Activated T-helper 1 cell treated with anti-CD3 and anti-CD28 coated beads, Interleukin-12 subunit alpha, Interleukin-12 subunit beta, Interleukin-2, Interleukin-4 antibody, amounts not matched to agents 30 ng/mL and 10 ng/mL and 1 ng/mL, durations not matched to agents 14 hours and 24 hours and 36 hours (primary cell): ENCODE measurements at places on chromosomes 1 and 21. TPM values are rescaled to one million over a fixed set of nuclear protein-coding genes. Genes with fewer than 3 reads are reported as not detected.

ASCL5 gene
- total RNA-seq = not detected in 2 replicates

SV2A gene
- 17.3 and 18.6 TPM in 2 replicates for total RNA-seq

SLC44A5 gene
- not detected in 2 replicates for total RNA-seq

GRCh38 chr1:204409123-204409522 is 2.5 kb downstream of the PPP1R15B start:
- peak overlapping the region; percentile 99 for H3K4me3 ChIP-seq
- DNase-seq = no peak
- H3K4me1 ChIP-seq = peaks cover 31% of the 10 kb centered on the region
- H3K36me3 ChIP-seq = peaks cover 48% of the 10 kb centered on the region
- H3K27ac ChIP-seq = peak overlapping the region; percentile 44
- H3K27me3 ChIP-seq = no peaks in the 10 kb centered on the region

- DNase-seq = no peak
- no peaks in the 10 kb centered on the region for H3K4me1 ChIP-seq
- H3K27me3 ChIP-seq = peaks cover 7% of the 10 kb centered on the region
- no peaks in the 10 kb centered on the region for H3K36me3 ChIP-seq
- H3K4me3 ChIP-seq = no peak overlapping the region
Measured at GRCh38 chr1:226609836-226610455, 61.4 kb downstream of the STUM start.

DNA sequence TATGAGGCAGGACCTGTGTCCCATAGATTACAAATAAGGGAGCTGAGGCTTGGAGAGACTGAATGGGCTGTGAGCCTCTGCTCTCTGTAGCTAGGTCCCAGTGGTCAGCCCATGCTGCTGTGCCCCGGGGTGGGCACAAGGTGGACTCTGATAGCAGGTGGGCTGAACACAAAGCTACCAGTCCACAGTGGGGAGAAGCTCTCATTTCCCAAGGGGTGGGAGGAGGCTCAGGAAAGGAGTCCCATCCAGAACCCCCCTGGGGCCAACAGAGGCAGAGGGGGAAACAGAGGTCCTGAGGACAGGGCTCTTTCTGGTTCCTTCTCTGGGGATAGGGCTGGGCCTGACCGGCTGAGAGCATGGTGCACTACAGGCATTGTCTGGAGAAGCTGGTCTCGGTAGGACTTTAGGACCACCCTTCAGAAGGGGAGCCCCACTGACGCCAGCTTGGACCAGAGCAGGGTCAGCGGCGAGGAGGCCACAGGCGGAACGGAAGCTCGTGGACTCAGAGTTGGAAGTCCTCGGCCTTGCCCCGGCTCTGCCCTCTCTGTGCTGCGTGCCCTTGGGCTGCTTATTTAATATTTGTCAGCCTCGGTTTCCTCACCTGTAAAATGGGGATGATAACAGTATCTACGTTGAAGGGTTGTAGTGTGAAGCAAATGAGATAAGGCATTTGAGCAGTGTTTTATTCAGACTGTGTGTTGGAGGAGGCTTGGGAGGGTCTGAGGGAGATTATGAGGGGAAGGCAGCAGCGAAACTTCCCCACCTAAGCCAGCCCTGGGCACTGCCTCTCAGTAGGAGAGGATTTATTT is 26.6 kb downstream of the SDE2 start:
- no peak for DNase-seq
- no peak overlapping the region for H3K27ac ChIP-seq
- peaks cover 10% of the 10 kb centered on the region for H3K4me1 ChIP-seq
- H3K4me3 ChIP-seq = no peak overlapping the region
- H3K36me3 ChIP-seq = peaks cover 7% of the 10 kb centered on the region

DNA sequence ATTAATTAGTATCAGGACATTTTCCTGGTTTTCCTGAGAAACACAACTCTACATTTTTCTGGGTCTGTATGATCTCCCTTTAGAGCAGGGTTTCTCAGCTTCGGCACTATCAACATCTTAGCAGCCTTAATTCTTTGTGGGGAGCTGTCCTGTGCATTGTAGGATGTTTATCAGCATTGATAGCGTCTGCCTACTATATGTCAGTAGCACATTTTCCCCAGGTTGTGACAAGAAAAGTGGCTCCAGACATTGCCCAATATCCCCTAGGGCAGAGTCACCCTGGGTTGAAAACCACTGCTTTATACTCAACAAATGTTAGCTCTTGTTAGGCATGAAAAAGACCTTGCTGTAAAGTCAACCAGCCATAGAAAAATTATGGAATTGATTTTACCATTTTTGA is 195.1 kb upstream of the FMN2 start:
- H3K36me3 ChIP-seq = no peaks in the 10 kb centered on the region
- no peak for DNase-seq
- H3K27ac ChIP-seq = no peak overlapping the region
- no peaks in the 10 kb centered on the region for H3K27me3 ChIP-seq
- H3K4me3 ChIP-seq = no peak overlapping the region

DNA sequence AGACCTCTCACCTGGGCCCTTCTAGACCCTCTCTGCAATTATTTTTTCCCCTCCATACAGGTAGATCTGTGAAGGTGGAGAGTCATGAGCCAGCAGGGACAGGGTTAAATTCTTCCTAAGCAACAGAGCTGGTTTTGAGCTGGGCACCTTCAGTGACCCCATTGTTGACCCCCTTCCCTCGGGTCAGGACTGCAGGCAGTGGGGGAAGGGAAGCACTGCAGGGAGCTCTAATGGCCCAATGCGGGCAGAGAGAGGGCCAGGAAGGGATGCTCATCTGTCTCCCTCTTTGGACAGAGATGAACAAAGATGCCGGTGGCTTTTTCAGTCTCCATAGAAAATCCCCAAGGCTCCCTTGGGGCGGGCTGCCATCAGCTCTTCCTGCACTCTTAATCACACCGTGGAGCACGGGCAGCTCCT is 21.4 kb downstream of the SOX13 start:
- no peak for DNase-seq
- no peak overlapping the region for H3K4me3 ChIP-seq
- H3K27ac ChIP-seq = no peak overlapping the region
- H3K4me1 ChIP-seq = no peaks in the 10 kb centered on the region

SGIP1 gene
- not detected in 2 replicates for total RNA-seq

MPL gene
- total RNA-seq = not detected in 2 replicates

DNA sequence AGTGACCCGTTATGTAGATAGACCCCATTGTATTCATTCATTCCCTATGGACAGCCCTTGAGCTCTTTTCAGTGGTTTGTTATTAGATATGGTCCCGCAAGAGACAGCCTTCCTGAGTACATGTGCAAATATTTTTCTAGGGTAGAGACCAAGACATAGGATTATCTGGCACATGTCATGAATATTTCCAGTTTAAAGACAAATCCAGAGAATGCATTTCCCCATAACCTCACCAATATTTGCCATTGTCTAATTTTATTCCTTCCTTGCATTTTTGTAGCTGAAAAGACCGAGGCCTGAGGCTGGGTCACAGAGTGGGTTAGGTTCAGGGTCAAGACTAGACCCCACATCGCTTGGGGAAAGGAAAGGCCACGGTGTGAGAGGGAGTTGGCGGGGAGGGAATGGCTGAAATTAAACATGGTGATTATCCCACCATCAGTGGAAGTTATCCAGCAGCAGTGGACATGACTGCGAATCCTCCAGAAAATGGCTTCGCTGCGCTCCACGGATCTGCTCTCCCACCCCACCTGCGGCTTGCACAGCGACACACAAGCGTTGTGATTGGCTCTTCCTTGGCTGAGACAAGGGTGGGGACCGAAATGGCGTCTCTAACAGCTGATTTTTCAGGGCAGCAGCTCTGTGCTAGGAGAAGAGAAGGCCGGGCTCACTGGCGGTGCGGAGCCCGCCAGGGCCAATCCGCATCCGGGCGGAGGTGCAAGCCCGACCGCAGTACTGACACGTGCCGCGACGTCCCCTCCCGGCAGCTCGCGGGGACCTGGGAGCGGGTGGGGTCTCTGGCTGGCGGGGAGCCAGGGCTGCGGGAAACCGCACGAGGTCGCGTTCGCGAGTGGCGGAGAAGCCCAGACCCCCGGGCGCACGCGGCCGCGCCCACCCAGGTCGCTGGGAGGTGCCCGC is 16.1 kb upstream of the STMN1 start:
- peaks cover 41% of the 10 kb centered on the region for H3K27me3 ChIP-seq
- H3K27ac ChIP-seq = peak overlapping the region; percentile 23
- H3K4me3 ChIP-seq = peak overlapping the region; percentile 75
- peaks cover 5% of the 10 kb centered on the region for H3K36me3 ChIP-seq
- peak; percentile 38 for DNase-seq
